ENCODE measurements at places on chromosomes 4 and X. TPM values are rescaled to one million over a fixed set of nuclear protein-coding genes. Genes with fewer than 3 reads are reported as not detected.

LRP2BP gene
- total RNA-seq, result 2.8 TPM

IL3RA gene
- total RNA-seq, result 6.9 TPM

KCND1 gene
- total RNA-seq, result 0.30 TPM

GRCh38 chr4:6550821-6551220 lies 24.2 kb upstream of the MAN2B2 start:
- peaks cover 39% of the 10 kb centered on the region for H3K27me3 ChIP-seq
- peak overlapping the region; percentile 44 for H3K27ac ChIP-seq
- DNase-seq, result no peak
- H3K4me3 ChIP-seq, result no peak overlapping the region

- no peaks in the 10 kb centered on the region for H3K4me1 ChIP-seq
- H3K27ac ChIP-seq, result no peak overlapping the region
- no peaks in the 10 kb centered on the region for H3K27me3 ChIP-seq
- H3K4me3 ChIP-seq, result no peak overlapping the region
Measured at GRCh38 chr4:157291071-157291470, 70.5 kb downstream of the GRIA2 start.

Measured in left ventricle myocardium inferior (tissue), 1 donor.